ENCODE measurements at places on chromosomes 1 and 21.

DNA sequence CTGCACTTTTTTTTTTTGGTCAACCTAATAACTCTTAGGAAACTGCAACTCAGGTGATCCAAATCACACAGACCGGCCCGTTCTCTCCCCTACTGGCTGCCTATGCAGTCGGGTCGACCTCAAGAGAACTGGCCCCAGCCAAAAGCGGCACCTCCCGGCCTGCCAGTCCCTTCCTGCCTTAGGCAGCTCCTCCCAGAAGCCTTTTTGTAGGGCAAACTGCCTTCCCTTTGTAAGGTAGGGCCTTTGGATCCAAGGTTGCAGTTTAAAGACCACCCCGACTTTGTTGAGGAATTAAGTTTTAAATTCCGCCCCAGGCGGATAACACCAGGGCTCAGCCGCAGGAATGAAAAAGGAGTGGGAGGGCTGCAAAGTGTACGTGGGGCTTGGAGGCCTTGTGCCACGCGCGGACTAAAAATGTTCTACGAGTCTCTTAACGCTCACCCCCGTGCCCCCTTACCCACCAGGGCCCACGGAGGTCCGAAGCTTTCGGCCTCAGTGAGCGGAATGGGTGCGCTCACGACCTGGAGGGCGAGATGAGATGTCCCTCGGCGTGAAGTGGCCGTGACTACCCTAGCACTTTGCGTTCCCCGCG, 642 bp upstream of the ST3GAL3 start:
- DNase-seq, result peak; percentile 17

- DNase-seq, result no peak
Observed at GRCh38 chr1:173508541-173508940, 31.4 kb downstream of the PRDX6 start.

DNA sequence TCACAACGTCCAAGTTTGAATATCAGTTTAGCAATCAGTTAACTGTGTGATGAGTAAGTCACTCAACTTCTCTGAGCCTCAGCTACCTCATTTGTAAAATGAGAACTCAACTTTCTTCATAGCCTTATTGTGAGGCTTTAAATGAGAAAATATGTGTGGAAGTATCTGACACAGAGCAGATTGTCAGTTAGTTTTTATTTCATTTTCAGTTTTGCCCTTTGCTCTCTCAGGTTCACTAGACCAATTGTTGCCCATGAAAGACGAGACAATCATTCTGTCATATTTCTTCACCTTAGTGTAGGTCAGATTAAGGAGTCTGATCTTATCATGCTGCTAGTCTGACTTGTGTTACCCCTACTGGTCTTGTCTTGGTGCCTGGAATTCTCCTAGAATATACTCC, 232.8 kb upstream of the PTBP2 start:
- DNase-seq, result no peak

- DNase-seq, result no peak
Observed at GRCh38 chr1:223462047-223462630, 68.9 kb downstream of the CCDC185 start.

GRCh38 chr1:8439015-8439702, 121.2 kb downstream of the SLC45A1 start:
- peak; percentile 89 for DNase-seq

- DNase-seq, result peak; percentile 28
Observed at GRCh38 chr21:35005560-35006224, 43.4 kb downstream of the RUNX1 start.

GRCh38 chr1:39405358-39405757, 86.1 kb upstream of the BMP8A start:
- DNase-seq, result peak; percentile 63

GRCh38 chr1:55214934-55215193, 300 bp downstream of the USP24 start:
- DNase-seq, result peak; percentile 43

- peak; percentile 27 for DNase-seq
Observed at GRCh38 chr1:60935599-60936110, 146.7 kb upstream of the NFIA start.

GRCh38 chr1:82517586-82517985, 716.9 kb downstream of the ADGRL2 start:
- peak; percentile 12 for DNase-seq

GRCh38 chr21:32308696-32309095, 10.0 kb downstream of the MRAP start:
- DNase-seq, result no peak

DNA sequence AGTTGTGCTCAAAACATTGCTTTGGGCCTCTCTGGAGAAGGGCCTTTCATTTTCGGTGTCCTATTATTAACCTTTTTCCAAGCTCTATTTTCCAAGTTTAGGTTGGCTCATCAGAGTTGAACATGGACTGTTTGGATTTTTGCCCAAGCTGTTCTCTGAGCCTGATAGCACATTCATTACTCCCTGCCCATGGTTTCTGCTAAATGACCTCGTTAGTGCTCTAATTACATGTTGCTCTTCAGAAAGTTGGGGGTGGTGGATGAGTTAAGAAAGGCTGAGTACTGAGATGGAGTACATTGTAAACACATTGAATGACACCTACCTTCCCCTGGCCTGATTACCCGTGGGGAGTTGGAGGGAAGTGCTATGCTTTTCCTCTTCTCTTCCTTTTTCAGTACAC, 38.9 kb downstream of the LMO4 start:
- DNase-seq, result no peak

- no peak for DNase-seq
Observed at GRCh38 chr1:85847356-85847755, 139.1 kb upstream of the ZNHIT6 start.

- DNase-seq, result no peak
Observed at GRCh38 chr1:12420171-12420570, 190.3 kb downstream of the VPS13D start.

DNA sequence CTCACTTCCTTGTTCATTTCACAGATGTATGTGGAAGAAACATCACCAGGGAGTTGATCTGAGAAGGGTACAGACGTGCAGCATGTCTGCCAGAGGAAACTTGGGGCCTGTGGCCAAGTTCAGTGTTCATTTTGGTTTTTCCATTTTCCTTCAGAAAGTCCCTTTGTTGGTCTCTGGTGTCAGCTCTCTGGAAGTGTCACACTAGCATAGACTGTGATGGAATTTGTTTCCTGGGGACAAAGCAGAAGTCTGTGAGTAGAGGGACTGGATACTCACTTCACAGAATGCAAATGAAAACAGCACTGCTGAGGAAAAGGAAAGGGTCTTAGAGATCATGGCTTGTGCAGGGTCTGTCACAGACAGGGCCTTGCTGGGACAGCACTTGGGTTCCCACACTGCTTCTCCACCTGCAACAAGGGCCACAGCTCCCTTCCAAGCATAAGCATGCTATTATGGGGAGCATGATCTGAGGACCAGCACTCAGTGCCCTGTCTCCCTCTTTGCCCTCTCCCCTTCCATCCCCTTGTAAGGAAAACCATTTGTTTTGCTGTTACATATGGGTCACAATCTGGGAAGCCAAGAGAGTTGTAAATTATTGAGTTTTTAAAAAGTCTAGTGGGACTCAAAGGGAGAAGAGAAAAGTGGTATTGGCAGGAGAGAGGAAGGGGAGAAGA, 31.4 kb upstream of the CD84 start:
- no peak for DNase-seq

- peak; percentile 92 for DNase-seq
Observed at GRCh38 chr1:159924025-159924790, 1.1 kb downstream of the TAGLN2 start.

- no peak for DNase-seq
Observed at GRCh38 chr1:174902531-174903099, 97.1 kb upstream of the CACYBP start.

- no peak for DNase-seq
Observed at GRCh38 chr21:34910396-34910795, 138.7 kb downstream of the RUNX1 start.

GRCh38 chr1:161192476-161193465, 6.1 kb downstream of the ADAMTS4 start:
- DNase-seq, result peak; percentile 69

DNA sequence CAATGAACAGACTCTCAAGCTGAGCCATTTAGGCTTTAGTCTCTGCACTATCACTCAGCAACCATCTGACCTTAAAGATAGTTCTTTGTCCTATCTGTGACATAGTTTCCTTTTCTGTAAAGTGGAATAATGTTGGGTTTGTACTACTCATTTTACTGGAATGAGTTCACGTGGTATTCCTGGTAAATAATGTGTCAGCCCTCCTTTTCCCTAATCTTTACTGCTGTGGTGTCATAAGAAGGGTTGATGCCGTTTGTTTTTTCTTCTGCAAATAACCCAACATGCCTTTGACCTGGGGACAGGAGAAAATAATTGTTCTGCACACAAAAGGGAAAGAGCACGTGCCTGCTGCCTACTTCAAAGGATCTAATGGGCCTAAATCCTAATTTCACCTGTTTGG, 297.8 kb downstream of the BRINP3 start:
- no peak for DNase-seq

DNA sequence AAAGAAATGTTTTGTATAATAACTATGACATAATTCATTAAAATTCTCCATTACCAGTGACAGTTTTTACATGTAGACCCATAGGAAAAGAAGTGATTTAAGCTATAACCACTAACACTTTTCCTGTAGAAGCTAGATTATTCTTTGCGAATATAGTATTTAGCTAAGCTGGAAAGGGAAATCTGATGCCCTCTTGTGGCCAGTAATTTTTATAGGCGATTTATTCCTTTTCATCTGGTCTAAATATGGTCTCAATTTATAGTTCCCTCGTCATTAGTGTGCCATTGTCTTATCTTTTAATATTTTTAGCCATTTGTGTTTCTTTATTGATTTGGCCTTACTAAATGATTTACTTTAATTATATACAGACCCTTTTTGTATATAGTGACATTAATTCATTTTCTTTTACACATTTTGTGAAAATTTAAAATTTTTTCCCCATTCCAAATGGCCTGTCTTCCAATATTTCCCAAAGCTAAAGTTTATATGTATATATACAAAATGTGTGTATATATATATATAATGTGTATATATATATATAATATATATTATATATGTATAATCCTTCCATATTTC, 26.7 kb downstream of the BTG3 start:
- peak; percentile 59 for DNase-seq

DNA sequence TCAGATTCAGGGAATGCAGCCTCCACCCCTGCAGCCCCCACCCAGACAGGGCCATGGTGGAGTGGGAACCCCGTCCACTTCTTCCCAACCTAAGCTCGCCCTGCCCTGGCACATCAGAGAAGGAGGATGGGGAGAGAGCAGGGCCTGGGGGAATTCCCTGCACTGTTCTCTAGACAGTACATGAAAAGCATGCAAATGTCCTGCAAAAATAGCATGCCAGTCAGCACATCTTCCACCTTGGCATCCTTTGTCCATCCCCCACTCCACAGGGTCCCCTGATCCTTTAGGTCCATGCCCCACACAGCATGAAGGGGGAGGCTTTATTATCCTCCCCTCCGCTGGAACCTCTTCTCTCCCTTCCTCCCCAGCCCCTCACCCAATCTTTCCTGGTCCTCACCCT, 35.0 kb upstream of the RD3 start:
- no peak for DNase-seq

- DNase-seq, result peak; percentile 56
Observed at GRCh38 chr21:32499249-32500055, 85.9 kb downstream of the TCP10L start.

GRCh38 chr1:30325999-30326398, 397.4 kb downstream of the MATN1 start:
- DNase-seq, result no peak

DNA sequence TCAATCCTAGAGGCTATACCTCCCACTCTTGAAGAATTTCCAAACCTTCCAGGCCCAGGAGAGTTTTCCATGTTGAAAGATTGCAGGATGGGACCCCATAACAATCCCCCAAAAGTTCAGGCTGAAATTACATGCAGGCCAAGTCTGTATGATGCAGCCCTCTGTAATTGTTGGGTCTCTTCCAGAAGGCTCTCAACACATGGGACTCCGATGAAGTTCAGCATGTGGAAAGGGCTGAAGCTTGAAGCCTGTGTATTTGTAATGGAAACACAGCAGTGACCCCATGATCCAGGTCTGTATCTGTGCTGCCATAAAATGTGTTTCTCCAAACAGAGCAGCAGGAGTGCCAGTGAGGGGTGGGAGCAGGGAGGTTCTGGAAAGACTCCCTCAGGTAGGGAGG, 202.5 kb upstream of the LYPLAL1 start:
- no peak for DNase-seq

GRCh38 chr1:15886611-15887167, 39.2 kb downstream of the SPEN start:
- DNase-seq, result no peak

DNA sequence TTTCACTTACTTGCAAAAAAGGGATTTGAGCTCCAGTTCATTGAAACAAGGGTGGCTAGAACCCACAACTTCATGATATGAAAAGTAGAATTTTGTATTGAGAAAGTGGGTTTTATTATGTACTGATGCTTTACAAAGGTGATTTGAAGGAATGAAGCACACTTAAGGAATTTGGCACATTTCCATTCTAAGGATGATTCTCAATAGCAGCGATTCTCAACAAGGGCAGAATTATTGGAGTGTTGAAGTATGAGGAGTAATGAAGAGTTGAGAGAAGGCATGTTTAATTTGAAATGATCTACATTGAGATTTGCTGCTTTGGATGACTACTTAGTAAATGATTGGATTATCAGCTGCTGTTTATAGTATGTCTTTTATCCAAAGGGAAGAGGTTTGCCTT, 54.7 kb downstream of the FNBP1L start:
- no peak for DNase-seq

- peak; percentile 32 for DNase-seq
Observed at GRCh38 chr1:26784023-26784871, 3.5 kb upstream of the PIGV start.

DNA sequence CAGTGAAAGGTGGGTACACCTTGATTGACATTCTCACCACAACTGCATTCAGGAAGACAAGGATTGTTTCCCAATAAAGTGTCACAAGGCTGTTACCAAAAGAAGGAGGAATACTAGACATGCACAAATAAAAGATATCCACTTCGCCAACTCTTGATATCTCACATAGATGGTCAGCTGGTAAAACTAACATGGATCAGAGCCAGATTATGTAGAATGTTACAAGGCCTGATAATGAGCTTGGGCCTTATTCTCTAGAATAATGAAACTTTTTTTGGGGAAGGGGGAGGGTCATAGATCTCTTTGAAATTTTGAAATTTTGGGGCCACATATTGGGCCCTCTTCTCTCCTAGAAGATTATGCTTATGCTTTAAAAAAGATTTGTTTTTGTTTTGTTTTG, 24.9 kb downstream of the RAP1A start:
- DNase-seq, result no peak

DNA sequence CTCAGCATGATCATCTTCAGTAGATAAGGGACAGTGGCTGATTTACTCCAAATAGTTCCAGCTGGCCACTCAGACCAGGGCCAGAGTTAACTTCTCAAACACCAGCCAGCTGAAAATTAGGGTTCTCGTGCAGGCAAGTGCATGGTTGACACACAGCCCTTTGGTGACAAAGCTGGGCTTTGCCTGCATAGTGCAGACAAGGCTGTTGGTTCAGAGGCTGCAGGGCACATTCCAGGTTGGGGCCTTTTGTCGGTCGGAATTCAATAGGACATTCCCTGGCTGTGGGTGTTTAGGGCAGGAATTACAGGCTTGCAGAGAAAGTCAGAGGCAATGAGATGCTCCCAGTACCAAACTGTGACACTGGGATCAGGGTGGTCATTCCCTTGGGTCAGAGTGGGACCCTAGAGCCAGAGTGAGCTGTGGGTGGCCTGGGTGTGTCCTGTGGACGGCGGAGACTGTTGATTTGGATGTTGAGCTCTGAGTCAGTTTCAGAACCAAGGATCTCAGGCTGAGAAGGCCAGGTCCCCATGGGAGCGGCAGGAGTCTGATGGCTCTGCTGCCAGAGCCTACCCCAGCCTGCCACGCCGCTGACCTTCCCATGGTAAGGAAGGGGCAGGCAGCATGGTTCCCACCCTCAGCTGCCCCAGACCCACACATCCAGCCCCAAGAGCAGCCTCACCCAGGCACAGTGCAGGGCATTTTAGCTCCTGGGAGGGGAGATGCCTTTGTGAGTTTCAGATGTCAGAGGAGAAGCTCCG, 56.2 kb downstream of the STUM start:
- DNase-seq, result peak; percentile 49
